ENCODE measurements at places on chromosomes 16 and 17.

DNA sequence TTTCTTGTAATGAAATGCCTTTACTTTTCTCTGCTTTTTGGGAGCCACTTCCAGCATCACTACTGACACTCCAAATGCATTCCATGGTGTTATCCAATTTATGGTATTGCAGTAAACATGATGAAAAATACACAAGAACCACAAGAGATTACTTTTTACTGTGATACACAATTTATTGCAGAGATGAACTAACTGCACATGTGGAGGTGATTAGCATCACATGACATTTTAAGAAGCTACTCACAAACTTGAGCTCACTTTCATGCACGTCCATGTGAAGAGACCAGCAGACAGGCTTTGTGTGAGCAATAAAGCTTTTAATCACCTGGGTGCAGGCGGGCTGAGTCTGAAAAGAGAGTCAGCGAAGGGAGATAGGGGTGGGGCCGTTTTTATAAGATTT, 780.5 kb upstream of the GOT2 start:
- DNase-seq = no peak

GRCh38 chr16:22901563-22901962, 87.6 kb downstream of the HS3ST2 start:
- no peak for DNase-seq

DNA sequence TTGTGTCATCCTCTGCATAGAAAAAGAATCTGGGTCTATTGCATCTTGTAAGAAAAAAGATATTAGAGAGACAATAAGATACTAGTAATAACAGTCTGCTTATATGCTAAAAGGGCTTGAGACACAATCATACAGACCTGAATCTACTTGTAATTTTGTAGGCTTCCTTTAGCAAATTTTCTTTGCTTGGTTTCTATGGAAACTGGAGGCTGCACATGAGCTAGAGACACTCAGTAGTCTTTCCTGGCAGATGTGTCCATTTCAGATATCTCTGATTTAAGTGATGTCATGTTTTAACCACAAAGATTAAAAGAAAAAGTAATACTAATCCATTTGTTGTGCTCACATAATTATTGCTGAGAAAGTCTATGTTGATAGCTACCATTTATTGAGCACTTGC, 123.9 kb upstream of the GNAO1 start:
- DNase-seq = no peak

- DNase-seq = no peak
Observed at GRCh38 chr17:36937001-36937958, at the start of gene LHX1. Gene LHX1 (plus strand): TSS chr17:36937475. CDS start chr17:36938198, 723 bp downstream.

DNA sequence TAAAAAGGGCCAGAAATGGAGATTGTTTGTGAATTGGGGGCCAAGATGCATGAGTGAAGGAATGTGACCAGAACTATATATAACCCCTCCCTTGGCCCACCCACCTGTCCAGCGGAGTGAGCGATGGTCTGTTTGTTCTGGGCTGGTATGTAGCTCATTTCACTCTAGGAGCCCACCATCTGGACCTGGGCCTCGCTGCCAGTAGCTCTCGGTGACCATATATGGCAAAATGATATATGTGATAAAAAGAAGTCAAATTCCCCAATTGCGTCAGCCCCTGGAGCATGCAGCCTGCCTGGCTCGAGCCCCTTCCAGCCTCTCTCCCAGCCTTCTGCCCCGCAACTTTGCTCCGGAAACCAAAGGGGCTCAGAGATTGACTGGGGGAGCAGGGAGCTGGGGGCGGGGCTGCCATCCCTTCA, 47.3 kb downstream of the CCDC42 start:
- no peak for DNase-seq

- no peak for DNase-seq
Observed at GRCh38 chr17:10463402-10463801, 6.0 kb downstream of the MYH4 start.

DNA sequence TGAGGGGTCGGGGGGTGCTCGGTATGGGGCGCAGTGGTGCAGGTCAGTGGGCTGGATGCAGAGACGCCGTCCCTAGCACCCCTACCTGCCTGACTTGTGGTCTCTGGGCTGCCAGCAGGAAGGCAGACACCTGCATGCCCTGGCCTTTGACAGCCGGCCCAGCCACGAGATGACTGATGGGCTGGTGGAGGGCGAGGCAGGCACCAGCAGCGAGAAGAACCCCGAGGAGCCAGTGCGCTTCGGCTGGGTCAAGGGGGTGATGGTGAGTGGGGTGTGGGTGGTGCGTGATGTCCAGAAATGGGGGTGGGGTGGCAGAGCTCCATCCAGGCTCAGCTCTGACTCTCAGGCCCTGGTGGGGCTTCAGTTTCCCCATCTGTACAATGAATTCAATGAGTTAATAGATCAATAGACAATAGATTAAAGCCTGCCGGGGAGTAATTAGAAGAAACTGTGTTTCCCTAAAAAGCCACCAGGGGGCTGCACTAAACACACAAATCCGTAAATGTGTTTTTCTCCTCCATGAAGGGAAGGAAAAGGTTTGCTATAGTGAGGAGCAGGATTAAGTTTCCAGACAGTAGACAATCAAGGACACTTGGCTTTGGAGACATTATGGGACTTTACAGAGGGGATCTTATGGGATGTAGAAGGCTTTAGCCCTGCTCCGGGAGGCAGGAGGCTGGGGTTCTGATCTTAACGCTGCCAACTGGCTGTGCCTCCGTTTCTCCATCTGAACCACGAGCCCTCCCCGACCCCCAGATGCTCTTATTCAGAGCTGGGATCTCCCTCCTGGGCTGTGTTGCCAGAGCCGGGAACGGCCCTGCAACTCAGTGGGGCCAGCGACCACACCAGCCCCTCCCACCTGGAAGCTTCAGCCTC, 2.2 kb downstream of the SLC12A3 start:
- peak; percentile 12 for DNase-seq

DNA sequence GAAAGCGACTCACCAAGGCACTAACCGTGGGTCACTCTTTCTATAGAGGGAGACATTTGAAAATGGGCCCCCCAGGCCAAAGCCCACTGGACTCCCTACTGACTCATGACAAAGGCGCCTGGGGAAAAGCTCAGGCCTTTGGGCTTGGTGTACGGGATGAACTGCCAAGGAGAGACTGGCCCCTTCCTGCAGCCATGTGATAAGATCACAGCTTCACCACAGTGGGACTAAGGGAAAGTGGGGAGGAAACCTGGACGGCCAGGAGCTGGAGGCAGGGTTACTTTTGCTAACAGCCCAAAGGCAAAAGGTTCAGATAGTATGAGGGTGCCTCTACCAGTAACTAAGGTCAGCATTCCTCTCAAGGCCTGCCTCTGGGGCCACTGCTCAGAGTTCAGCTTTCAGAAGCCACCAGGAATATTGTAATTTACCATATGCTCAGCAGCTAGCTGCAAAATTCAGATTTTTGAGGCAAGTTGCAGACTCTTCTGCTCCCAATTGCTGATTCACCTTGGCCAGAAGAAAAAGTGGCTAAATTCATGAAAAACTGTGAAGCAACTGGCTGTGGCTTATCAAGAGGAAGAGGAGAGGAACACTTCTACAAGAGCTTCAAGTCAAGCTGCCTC, 37.1 kb upstream of the SLC25A19 start:
- DNase-seq = no peak

- no peak for DNase-seq
Observed at GRCh38 chr17:33487187-33487879, 194.2 kb upstream of the ASIC2 start.

GRCh38 chr17:58337210-58337599, 8.6 kb upstream of the TSPOAP1 start:
- DNase-seq = no peak

- peak; percentile 89 for DNase-seq
Observed at GRCh38 chr17:4948166-4948930, at the start of gene PFN1. Gene PFN1 (minus strand): TSS chr17:4948530. CDS start chr17:4948394, 136 bp downstream.

- DNase-seq = no peak
Observed at GRCh38 chr17:68682903-68683302, 81.7 kb upstream of the FAM20A start.

DNA sequence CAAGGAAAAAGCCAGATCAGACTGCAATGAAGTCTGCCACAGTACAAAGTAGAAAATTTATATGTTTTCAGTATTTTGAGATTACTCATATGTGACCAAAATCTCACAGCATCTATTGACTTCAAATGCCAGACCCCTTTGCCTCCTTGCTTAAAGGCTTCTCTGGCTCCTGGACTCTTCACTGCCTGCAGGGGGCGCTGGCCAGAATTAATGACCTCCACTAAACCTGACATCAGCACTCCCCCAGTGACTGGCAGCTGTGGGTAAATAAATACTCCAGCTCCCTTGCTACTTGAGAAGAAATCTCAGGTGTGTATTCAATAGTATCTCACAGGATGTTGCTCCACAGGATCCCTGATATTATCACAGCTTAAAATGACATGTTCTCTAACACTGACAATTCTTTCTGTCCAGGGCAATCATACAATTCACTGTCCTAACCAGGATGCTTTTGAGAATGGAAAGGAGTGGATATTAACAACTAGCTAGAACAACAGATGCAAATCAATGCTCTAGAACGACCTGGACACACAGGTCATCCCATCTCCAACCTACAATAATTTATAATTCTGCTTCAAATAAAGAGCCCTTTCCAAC, 4.0 kb downstream of the BECN1 start:
- peak; percentile 64 for DNase-seq

GRCh38 chr16:52437277-52437670, 109.7 kb downstream of the TOX3 start:
- DNase-seq = no peak

- DNase-seq = no peak
Observed at GRCh38 chr16:68931196-68931595, 87.9 kb downstream of the TANGO6 start.

DNA sequence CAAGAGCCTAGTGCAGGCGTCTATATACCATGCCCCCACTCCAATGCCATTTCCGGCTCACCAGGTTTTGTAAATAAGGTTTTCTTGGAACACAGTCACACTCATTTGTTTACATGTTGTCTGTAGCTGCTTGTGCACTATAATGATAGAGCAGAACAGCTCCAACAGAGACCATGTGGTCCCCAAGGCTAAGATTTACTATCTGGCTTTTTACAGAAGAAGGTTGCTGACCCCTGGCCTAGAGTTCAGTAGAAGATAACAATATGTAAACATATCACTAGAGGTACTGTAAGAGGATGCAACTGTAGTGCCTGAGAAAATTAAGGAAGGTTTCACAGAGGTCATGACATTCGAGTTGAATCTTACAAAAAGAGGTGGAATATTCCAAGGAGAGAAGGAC, 66.3 kb downstream of the CACNG1 start:
- DNase-seq = no peak

- no peak for DNase-seq
Observed at GRCh38 chr17:47959825-47960655, 2.4 kb upstream of the PRR15L start.

DNA sequence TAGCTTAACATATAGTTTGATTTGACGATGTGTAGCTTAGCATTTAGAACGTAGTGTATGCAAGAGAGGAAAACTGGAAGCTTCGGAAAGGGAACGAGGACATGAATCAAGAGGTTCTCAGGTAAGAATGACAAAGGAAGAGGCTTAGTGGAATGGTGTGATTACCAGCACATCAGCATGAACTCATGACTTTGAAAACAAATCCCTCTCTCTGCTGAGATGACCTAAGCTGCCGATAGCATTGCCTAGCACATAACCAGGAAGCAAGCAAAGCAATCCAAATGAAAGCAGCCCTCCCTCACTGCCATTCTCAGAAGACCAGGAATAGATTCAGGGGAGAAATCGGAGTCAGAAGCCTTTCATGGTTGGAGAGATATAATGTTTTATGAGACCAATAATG, 51.3 kb upstream of the CCL1 start:
- DNase-seq = no peak

- no peak for DNase-seq
Observed at GRCh38 chr16:1475552-1476114, 805 bp upstream of the CLCN7 start.

DNA sequence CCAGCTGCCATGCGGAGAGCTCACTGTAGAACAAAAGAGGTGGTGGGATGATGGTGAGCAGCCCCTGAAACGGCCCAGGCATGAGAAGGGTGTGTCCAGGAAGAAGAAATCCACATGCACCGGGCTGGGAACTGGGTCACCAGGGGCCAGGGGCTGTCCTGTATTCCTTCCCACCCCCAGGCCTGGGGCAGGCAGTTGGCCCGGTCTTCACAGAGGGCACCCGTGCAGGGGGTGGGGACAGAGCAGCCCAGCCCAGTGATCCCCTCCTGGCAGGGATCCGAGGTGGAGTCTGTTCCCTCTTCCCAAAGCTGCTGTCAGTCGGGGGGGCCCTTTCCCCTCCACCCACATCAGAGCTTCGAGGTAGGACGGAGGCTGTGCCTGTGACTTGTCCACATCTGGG, 9.2 kb downstream of the HS3ST6 start:
- DNase-seq = no peak

DNA sequence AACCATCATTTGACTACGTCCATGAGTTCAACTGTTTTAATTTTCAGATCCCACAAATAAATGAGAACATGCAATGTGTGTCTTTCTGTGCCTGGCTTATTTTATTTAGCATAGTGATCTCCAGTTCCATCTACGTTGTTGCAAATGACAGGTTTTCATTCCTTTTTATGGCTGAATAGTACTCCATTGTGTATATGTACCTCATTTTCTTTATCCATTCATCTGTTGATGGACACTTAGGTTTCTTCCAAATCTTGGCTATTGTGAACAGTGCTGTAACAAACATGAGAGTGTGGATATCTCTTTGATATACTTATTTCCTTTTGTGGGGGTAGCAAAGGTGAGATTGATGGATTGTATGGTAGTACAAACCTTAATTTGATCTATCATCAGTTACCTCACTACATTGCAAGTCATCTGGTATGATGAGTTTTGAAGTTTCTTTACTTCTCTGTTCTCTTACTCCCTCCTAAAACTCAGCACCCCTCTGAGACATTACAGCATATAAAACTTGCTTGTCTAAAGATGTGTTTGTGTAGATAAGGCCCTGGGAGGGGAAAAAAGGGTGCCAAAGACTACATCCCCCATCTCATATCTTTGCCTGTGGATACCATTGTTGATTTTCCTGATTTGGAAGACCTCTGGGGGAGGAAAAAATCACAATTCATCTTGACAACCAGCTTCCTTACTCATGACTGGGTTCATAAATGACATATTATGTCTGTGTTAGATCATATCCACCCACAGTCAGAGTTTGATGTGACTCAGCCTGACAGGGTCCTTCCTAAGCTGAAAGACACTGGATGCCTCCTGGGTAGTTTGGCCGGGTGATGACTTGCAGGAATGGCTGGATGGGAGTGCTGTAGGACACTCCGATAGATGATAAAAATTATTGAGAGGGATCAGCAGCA, 47.6 kb downstream of the ABCA9 start:
- no peak for DNase-seq
